A172 (cell line): ENCODE measurements at places on chromosomes 4 and X.

- DNase-seq = peak; percentile 40
Measured at GRCh38 chrX:3143043-3143799, 102.0 kb downstream of the ARSF start.

- DNase-seq = no peak
Measured at GRCh38 chr4:77990456-77990855, 66.7 kb upstream of the FRAS1 start.

DNA sequence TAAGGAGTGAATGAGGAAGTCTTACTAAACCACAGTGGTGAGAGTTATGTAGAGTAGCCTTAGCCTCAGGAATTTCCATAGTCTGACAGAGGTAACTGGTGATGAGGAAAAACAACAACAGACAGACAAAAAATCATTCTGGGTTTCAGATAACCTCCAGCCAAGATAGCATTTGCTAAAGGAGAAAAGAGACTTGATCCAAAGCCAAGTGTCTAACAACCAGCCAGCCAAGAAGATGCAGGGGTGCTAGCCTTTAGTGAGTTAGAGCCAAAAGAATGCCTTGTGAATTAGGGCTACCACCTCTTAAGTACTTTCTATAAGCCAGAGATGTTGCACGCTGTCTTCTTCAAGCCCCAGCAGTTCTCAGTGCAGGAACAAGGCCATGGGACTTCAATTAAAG is 478.0 kb upstream of the CPEB2 start:
- DNase-seq = no peak

- no peak for DNase-seq
Measured at GRCh38 chr4:78591404-78591803, 39.8 kb downstream of the ANXA3 start.

DNA sequence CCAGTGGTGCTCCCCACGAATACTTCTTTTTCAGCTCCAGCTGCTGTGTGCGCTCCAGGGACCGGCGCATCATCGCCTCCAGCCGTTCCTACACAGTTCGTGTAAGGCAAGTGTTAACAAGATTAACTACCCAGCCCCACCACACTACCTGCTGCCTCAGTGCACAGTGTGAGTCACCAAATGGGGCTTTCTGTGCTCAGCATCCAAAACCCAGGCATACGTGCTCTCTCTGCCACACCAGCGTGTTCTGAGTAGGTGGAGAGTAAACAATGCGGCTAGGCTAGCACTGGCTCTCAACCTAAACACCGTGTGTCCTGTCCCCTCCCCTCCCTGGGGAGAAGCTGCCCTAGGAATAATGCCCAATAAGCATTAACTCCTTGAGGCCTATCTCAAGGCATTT is 60.0 kb downstream of the MAP7D2 start:
- no peak for DNase-seq

DNA sequence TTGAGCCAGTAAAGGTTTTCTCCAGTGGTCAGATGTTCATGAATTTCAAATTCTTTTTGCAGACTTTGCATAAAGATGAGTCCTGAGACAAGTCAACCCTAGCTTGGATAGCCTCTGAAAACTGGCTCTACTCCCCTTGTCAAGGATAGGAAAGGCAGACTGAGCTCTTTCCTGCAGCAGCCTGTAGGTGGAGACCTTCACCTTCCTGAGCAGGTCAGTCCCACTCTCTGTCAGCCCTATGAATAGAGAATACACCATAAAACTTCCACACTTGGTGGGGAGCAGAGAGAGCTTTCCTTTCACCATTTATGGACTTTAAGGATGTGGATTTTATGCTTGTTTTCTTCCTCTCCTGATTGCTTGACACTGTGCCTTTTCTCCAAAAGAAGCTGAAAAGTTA is 41.9 kb downstream of the PCDH19 start:
- DNase-seq = no peak

- DNase-seq = no peak
Measured at GRCh38 chrX:154310616-154311536, 15.3 kb downstream of the TKTL1 start.

DNA sequence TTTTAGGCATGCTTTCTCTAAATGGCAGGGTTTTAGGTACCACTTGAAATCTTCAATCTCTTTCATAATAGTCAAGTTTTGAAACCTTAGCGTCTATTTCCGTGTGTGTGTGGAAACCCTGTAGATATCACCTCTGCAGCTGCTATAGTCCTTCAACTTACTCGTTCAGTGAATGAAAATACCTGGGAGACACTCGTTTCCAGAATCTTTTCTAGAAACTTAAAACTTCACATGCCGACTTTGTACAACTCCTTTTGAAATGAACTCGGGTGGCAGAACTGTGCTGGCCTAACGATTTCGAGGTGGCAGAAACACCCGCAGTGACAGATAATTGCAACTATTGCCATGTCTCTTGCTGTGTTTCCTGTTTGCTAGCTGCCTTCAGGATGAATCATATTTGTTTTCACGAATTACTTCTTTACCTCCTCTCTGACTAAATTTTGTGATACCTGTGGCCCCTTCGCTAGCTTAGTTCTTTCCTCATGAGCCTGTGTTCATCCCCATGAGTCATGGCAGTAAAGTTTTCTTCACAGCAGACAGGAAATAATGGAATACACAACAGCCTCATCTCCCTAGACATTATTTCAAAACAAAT is 104.7 kb upstream of the SMIM10 start:
- peak; percentile 25 for DNase-seq

DNA sequence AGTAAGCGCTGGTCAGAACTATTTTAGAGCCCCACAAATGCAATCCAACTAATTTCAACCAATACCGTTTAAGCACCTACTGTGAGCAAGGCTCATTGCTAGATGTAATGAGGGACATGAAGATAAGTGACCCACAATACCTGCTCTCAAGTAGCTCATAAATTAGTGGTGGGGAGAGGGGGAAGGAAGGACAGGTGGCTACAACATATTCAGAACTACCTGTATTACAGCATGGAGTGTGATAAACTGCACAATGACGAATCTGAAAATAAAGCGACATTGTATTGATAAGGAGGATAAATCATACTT is 311.6 kb upstream of the DIAPH2 start:
- DNase-seq = no peak

DNA sequence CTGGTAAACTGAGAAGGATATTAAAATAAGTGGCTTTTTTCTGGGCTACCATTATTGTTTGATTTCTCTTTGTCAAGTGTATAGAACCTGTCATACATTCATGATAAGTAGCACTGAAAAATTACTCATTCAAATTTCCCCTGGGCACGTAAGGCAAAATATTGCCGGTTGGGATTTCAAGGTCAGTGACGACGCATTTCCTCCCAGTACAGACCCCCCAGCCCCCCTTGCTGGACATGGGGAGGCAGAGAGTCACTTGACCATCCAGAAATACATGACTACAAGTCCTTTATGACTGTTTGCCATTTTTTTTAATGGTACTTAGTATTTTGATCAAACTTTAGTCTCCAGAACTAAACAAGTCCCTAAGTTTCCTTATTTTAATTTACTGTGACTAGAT is 6.8 kb upstream of the MND1 start:
- DNase-seq = no peak

- DNase-seq = no peak
Measured at GRCh38 chrX:9538544-9539045, 73.7 kb downstream of the TBL1X start.

DNA sequence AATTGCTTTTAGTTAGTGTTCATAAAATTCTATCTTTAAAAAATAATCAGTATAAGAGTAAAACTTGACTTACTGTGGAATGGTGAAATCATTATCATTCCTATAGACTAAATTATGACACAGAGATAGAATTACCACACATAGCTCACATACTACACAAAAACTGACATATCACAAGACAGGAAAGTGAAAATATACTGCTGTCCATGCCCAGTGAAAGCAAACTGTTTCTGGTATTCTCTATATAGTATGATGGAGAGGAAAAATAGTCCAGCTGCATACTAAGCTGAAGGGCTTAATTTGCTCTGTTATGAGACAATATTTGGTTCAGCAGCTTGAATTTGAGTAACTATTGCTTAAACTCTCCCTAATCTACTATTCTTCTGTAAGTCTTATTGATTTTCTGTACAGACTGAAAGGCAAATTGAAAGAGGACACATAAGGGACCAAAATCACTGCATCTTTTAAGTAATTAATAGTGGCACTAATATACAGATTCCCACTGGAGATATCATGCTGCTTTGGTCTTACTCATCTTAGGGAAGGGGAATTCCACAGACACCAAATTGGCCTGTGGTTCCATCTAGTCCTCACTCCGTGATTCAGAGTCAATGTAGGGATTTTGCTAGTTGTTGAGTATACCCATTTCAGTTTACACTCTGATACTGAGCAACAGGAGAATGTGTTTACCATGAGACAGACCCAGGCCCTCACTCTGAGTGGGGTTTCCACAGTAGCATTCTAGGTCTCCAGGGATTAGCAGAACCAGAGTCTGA is 47.4 kb upstream of the AGA start:
- DNase-seq = peak; percentile 32

DNA sequence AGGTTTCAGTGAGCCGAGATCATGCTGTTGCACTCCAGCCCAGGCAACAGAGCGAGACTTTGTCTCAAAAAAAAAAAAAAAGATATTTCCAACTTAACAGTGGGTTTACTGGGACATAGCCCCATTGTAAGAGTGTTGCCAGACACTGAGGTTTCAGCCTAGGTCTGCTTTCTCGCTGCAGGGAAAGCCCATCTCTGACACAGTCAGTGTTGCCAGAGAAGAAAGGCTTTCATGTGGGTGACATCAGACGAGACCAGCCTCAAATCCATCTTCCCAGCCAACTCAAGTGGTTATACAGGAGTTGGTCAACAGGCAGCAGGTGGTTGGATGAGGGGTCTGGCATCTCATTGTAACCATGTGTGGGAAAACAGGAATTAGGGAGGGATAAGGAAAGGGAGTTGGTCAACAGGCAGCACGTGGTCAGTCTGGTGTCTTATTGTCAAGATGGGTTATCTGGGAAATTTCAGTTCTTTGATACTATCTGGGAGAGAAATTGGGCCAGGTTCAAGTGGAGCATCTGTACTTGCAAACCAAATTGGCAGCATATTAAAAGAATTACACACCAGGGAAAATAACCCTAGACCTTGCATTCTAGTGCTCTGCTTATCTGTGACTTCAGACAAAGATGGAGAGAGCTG is 41.1 kb downstream of the NELFA start:
- DNase-seq = no peak
